NCI-H187 treated with DMSO at 0.1 percent for 48 hours (cell line): ENCODE measurements at places on chromosomes 4 and X.

- DNase-seq, result no peak
Measured at GRCh38 chr4:177281351-177281909, 28.2 kb upstream of the NEIL3 start.

DNA sequence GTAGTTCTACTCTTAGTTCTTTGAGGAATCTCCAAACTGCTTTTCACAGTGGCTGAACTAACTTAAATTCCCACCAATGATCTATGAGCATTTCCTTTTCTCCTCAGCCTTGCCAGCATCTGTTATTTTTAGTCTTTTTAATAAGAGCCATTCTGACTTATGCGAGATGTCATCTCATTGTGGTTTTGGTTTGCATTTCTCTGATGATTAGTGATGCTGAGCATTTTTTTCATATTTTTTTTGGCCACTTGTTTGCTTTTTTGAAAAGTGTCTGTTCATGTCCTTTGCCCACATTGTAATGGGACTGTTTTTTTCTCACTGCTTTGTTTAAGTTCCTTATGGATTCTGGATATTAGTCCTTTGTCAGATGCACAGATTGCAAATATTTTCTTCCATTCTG lies 21.5 kb upstream of the PHKA1 start:
- no peak for DNase-seq

DNA sequence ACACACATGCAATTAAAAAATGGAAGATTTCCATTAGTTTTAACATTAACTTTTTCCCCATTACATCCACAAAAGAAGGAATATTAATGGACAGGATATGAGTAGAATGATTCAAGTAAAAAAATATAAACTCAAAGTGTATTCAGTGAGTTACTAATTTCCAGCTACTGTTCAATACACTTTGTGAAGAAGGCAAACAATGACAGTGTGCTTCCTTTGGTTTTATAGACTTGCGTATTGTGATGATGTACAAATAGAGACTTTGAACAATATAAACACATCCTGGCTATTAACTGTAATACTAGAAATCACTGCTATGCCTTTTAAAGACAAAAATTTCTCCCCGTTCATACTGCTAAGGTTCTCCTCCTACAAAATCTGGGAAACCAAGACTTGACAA lies 171.4 kb downstream of the ASB9 start:
- DNase-seq, result no peak

GRCh38 chr4:174709526-174709925 lies 119.5 kb downstream of the GLRA3 start:
- no peak for DNase-seq

GRCh38 chr4:29581457-29581856 lies 1138.7 kb upstream of the PCDH7 start:
- no peak for DNase-seq

GRCh38 chrX:115547448-115547847 lies 13.5 kb upstream of the PLS3 start:
- no peak for DNase-seq

DNA sequence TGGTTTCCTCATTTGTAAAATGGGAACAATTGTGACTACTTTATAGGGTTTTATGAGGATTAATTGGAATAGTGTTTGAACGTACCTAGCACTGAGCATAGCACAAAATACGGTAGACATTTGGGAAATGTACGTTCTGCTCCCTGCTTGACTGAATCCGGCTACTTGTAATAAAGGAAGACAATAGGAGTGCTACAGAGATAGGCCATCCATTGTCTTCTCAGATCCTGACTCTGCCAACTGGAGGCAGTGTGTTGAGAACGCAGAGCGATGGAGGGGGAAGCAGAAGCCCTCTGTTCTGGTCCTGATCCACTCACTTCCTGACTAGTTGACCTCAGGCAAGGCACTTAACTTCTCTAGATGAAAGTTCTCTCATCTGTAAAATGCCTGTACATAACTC lies 26.4 kb downstream of the ENPP6 start:
- no peak for DNase-seq

- DNase-seq, result no peak
Measured at GRCh38 chr4:132227151-132227856, 921.8 kb upstream of the PCDH10 start.

GRCh38 chr4:65391814-65392213 lies 278.5 kb downstream of the EPHA5 start:
- DNase-seq, result no peak

DNA sequence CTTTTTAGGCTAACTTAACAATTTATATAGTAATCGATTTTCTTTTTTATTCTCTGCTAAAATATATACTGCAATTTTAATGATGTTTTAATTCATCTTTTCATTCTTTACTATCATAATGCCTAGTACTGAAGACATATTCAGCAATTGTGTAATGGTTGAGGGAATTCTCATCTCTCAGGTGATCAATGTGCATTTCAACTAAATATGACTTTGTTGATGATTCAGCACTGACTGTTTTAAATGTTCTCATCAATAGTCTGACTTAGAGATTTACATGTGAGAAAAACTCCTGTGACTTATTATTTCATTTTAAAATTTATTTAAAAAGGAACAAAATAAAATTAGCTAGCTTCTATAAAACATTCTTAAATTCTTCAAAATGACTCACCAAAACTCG lies 1450.3 kb downstream of the STIM2 start:
- DNase-seq, result no peak

DNA sequence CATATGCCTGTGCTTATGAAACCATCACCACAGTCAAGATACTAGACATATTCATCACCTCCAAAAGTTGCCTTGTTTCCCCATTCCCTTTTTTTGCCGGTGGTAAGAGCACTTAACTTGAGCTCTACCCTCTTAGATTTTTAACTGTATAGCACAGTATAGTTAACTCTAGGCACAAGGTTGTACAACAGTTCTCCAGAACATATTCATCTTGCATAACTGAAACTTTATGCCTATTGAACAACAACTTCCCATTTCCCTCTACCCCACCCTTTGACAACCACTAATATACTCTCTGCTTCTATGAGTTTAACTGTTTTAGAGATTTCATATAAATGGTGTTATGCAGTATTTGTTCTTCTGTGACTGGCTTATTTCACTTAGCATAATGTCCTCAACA lies 119.3 kb downstream of the ASB9 start:
- no peak for DNase-seq

GRCh38 chrX:43349363-43349762 lies 306.7 kb upstream of the MAOA start:
- no peak for DNase-seq

DNA sequence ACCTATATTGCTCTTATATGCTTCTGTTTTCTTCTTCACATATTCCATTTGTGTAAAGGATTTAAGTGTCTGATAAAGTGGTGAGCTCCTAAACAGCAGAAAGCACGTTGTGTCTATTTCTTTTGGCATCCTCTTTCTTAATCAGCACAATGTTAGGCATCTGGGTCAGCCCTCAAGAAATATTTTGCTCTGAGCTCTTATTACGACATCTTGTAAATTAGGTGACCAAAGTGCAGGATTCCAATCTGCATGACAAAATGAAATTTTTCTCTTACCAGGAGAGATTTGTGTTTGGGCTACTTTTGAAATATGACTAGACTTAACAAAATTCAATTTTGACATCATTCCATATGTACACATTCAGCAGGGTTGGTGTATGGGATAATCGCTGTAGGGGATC lies 210.0 kb upstream of the IGFBP7 start:
- no peak for DNase-seq

DNA sequence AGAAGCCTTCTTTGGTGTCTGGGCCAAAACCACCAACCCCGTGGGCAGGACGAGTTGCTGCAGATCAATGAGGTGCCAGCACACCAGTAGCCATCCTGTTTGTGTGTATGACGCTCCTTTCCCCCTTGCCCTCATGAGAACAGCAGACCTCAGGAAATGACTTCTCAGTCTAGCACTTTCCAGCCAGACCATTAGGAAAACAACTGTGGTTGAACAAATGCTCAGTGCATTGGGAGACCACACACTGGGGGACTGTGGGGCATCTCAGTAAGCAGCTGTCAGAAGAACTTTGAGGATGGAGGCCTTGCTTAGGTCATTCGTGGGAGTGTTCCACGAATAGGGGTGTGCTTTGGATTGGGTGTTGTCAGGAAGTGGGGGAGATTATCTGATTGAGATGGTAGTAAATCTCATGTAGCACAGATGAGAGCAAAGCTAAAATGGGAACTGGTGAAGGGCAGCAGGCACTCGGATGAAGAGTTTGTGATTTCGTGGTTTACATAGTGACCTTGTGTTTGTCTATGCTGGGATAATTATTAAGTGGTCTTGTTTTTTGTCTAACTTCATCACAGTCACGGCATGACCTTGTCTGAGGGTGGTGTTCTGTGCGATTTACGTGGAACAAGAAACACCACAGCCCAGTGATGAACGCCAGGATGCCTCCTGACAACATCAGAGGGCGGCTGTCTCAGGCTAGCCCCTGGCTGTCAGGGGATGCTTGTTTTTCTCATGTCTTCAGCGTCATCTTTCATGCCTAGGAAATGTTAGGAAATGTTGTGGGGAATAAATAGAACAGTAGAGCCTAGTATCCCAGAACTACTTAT lies 70.1 kb downstream of the USP46 start:
- no peak for DNase-seq

- no peak for DNase-seq
Measured at GRCh38 chr4:140076307-140076706, 77.7 kb downstream of the MAML3 start.

DNA sequence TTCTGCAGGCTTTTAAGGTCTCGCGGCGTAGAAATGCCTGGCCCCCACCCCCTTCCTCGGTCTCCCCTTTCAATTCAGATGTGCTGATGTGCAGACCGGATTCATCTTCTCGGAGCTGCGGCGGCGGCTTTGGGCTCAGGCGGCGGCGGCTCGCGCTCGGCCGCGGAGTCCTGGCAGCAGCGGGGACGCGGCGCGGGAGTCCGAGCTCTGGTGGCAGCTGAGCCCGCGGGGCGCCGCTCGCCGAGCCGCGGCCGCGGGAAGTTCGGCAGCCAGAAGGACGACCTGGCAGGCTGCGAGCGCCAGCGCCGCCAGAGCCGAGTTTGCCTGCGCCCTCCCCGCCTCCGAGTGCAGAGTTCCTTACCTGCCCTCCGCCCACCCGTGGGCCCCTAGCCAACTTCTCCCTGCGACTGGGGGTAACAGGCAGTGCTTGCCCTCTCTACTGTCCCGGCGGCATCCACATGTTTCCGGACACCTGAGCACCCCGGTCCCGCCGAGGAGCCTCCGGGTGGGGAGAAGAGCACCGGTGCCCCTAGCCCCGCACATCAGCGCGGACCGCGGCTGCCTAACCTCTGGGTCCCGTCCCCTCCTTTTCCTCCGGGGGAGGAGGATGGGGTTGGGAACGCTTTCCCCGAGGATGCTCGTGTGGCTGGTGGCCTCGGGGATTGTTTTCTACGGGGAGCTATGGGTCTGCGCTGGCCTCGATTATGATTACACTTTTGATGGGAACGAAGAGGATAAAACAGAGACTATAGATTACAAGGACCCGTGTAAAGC lies 448 bp downstream of the TLL1 start:
- DNase-seq, result no peak

- no peak for DNase-seq
Measured at GRCh38 chrX:56987741-56988140, 7.6 kb downstream of the SPIN3 start.

- no peak for DNase-seq
Measured at GRCh38 chr4:114659386-114660008, 60.9 kb downstream of the UGT8 start.

GRCh38 chr4:2105559-2105958 lies 46.4 kb downstream of the NAT8L start:
- DNase-seq, result no peak

DNA sequence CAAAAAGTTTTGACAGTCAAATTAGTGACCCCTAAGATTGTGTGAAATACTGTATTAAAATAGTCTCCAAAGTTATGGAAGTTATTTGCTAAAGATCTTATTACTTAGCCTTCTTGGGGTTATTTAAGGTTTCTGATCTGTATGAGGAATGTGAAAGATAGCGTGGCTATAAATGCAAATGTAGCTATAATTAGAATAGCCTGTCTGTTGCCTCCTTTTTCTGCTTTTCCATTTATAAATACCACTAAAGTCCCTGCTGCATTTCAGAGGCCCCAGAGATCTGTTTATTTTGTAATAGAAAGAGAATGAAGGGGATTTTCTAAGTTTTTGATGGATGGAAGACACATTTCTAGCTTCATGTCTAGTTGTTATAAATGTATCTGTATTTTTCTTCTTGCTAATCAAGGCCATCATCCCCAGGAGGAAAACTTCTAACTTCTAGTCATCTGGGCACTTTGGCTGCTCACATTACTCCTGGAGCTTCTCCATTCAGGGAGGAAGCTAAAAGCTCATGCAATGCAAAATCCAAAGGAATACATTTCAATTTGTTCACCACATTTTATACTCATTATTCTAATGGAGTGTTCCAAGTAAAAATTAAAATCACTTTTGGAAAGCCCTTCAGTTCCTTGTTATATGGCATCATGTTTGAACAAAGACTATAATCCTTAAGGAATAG lies 73.9 kb downstream of the INTS12 start:
- DNase-seq, result no peak

GRCh38 chr4:96691521-96691920 lies 851.6 kb downstream of the PDHA2 start:
- DNase-seq, result no peak

DNA sequence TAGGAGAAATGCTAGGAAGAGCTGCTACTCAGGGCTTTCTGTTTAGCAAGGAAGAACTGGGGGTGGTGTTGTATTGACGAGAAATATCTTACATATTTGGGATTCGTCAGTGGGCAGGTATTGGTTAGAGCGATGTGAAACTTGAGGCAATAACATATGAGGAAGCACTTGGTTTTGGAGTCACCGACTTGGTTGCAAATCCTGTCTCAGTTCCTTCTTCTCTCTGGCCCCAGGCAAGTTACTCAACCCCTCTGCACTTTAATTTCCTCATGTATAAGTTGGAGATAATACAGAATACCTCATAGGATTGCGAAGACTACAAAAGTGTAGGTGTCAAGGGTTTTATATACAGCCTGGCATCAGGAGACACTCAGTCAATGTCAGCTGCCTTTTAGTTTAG lies 34.1 kb downstream of the GPAT3 start:
- no peak for DNase-seq

DNA sequence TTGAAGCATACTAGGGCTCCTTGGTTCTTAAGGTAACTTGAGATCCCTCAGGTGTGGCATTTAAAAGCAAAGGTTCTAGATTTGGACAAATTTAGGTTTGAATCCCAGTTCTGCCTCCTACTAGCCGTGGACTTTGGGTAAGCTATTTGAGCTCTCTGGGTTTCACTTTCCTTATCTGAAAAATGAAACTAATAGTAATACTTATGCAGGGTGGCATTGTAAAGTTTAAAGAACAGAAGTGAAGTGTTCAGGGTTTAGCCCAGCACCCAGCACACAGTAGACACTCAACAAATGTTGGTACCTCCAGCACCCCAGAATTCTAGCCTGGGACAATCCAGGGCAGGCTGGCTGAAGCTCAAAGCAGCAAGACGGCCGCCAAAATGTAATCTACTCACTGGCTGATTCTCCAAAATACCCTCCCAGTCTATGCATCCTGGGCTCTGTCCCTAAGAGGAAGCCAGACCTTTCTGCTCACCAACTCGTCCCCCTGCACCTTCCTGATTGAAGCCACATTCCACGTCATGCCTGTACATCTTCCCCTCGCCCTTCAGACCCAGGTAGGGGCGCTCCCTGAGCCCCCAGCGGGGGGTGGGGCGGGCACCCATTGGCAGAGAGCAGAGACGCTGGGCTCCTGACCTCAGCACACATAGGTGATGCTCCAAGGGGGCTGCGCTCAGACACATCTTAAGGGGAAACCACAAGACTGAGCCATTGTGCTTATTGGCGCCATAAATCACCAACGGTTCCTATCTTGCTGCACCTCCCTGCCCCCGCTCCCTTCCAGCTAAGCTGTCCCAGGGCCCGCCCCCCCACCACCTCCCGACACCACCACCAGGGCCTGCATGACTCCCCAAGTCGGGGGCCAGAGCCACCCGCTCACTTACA lies 160.6 kb downstream of the BCOR start:
- no peak for DNase-seq
